ENCODE measurements at places on chromosomes 13 and 19.

DNA sequence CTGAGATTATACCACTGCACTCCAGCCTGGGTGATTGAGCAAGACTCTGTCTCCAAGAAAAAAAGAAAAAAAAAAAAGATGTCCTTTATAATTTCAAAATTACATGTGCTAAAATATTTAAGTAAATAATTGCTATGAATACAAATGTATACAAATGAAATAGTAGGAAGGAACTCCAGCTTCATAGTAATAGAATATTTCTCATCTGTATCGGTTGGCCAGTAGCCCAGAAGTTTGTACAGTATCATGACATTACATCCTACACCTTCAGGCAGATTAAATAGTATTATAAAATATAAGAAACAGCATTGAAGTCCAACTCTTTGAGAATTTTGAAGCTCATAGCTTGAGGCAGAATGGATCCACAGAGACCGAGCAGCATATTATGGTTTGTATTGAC is 36.5 kb upstream of the CLDN10 start:
- no peak for DNase-seq

DNA sequence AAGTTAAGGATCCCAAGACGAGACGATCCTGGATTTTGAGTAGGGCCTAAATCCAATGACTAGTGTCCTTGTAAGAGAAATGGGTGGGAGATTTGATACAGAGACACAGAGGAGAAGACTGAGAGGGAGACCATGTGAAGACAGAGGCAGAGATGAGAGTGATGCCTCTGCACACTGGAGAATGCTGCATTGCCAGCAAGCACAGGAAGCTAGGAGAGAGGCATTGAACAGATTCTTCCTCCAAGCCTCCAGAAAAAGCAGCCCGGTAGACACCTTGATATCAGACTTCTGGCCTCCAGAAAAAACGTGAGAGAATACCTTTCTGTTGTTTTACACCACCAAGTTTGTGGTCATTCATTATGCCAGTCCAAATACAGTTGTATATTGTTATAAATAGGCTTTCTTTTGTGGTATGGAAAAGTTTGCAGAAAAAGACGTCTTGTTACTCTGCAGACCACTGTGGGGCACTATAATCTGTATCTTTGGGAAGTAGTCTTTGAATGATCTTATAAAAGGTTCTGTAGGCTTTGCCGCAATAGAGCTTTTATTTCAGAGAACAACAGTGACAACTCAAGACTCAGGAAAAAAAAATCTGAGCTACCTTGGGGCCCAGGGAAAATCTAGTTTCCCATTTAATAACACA is 17.9 kb upstream of the RFC3 start:
- no peak for DNase-seq

DNA sequence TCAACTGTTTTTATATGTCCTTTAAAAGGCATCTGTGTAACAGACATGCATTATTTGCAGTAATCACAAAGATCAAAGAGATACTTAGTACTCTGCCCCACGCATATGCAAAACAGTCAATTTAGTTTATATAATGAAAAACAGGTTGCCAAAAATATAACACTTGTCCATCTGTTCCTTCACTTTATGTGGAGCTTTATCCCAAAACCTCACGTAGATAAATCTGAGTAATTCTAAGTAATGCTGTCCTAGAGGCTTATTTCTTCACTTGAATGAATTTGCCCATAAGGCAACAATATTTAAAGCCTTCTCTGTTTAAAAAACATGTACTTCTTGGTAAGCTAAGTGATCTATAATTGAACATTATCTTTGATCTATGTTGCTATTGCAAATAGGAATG is 20.3 kb upstream of the SLITRK6 start:
- DNase-seq = no peak

DNA sequence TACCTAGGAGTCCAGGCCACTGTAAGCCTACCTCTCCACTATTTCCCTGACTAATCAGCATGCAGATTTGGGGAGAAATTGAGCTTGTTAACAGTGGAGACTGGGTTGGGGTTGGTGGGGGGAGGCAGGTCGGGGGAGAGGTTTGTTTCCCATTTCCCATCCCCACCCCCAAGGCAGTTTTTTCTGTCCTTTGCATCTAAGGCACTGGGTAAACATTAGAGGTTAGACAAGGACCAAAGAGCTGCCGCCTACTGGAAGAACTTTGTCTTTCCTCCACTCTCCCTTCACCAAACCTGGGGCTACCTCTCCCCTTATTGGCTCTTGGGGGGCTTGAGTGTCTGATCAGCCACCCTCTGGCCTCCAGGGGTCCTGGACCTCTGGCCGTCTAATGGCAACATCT is 953 bp downstream of the KCNN4 start:
- DNase-seq = no peak

GRCh38 chr19:8643860-8644653 is 13.6 kb downstream of the NFILZ start:
- no peak for DNase-seq

GRCh38 chr13:75481176-75482069 is 546 bp downstream of the TBC1D4 start:
- DNase-seq = peak; percentile 28

All from activated naive CD4-positive, alpha-beta T cell treated with anti-CD3 and anti-CD28 coated beads, Interleukin-2, amount 50 U/mL, for 16 hours (primary cell).